ENCODE measurements at places on chromosomes 1 and 21.
A peak's percentile ranks its signal among the peaks of the same experiment; 100 is the strongest.

DNA sequence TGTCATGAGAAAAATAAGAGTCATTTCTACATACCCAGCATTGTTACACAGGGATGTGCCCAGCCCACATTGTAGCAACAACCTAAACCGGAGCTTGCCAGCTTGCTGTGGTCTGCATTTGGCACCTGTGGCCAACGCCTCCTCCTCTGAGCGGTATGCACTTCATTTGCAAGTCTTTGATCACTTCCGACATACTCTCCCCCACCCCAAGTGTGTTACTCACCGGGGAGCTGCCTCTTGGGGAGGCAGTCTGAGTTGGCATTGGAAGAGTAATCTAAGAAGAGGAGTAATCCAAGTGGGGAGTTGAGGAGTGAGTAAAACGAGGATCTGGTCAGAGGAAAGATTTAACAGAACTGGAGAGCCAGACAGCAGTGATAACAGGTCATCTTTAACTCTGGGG, 3.8 kb downstream of the BCL9 start:
- DNase-seq = peak; percentile 70

DNA sequence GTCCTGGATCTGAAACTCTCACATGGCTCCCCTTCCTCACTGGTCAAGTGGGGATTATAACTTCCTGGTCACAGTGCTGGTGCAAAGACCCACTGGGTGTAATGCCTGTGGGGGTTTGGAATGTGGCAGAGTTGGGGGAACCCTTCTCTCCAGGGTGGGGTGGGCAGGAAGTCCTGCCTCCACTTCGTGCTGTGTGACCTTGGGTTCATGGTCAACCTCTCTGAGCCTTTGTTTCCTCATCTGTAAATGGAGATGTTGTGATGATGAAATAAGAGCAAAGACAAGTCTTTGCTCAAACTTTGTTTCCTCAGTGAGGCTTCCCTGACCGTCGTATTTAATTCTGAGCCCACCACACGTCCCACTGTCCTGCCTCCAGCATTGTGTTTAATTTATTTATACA, 564.7 kb downstream of the PTPRU start:
- no peak for DNase-seq

GRCh38 chr1:186152620-186153239, 222.3 kb downstream of the TPR start:
- DNase-seq = no peak

DNA sequence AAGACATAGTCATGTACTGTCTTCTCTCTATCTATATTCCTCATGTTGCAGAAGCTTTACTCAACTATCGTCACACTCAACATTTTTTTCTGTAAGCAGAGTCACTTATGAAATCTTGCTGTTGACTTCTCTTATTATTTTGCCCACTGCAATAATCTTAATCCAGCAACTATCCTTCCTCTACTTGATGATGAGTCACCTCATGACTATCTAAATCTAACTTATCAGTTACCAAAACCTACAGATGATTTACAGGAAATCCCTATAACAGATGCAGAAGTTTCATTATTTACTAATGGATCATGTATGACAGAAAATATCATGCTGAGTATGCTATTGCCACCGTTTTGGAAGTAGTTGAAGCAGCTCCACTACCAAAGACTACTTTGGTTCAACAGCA, 378.9 kb downstream of the DUSP10 start:
- no peak for DNase-seq

DNA sequence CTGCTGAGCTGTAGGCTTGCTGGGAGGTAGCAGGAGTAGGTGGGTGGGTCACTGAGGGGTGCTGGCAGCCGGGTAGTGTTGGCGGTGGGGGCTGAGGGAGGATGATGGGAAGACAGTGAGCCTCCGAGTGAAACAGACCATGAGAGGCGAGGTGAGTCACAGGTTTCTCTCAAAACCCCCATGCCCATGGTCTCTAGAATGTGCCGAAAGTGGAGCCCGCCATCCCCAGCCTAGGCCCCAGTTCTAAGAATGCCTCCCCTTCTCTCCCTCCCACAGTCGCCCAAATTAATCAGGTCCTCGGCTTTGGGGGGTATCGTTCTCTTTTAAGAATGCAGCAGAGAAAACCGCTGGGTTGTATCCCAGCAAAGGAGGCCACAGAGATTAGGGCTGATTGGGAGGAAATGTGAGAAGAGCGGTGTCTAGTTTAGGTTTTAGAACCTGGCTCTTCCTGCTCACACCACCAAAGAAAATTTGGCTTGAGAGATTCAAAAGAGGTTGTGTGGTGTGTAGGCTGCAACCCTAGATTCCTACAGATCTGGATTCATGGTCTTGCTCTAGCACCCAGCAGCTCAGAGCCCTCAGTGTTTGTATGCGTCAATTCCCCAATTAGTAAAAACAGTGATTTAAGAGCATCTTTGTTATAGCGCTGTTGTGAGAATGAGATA, 27.7 kb upstream of the IL19 start:
- no peak for DNase-seq

DNA sequence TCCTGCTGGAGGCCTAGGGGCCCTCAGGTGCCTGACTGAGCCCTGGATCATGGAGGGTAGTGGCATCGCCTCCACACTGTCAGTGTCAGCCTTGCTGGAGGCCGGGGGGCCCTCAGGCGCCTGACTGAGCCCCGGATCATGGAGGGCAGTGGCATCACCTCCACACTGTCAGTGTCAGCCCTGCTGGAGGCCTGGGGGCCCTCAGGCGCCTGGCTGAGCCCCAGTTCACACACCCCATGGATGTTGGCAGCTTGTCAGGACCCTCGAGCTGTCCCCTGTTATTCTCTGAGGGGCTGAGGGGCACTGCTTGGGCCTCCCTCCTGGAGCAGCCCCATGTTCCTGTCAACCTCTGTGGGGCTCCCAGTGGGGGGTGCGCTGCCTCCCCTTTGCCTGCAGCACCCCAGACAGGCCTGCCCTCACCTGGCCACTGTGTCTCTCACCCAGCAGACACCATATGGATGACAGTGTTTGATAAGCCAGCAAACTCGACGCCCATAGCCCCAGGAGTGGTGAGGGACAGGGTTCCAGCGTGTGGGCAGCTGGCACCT, 197.6 kb downstream of the LIPI start:
- DNase-seq = no peak

GRCh38 chr1:218679391-218679790, 334.3 kb downstream of the TGFB2 start:
- DNase-seq = no peak

DNA sequence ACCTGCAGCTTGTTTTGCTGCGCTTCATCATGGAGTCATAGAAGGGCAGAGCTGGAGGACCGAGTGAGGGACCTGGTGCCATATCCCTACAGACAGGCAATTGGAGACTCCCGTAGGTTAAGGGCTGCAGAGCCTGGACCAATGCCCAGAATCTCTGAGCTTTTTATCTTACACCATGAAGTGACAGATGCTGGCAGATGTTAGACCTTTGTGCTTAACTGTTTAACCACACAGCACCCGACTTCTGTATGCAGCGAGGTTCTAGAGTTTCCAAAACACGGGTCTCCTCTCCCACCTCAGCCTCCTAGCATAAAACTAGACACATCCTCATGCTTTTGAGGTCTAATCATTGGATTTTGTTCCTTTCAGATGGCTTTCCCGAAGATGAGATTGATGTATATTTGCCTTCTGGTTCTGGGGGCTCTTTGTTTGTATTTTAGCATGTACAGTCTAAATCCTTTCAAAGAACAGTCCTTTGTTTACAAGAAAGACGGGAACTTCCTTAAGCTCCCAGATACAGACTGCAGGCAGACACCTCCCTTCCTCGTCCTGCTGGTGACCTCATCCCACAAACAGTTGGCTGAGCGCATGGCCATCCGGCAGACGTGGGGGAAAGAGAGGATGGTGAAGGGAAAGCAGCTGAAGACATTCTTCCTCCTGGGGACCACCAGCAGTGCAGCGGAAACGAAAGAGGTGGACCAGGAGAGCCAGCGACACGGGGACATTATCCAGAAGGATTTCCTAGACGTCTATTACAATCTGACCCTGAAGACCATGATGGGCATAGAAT, 47.6 kb downstream of the B3GALT5 start:
- no peak for DNase-seq

DNA sequence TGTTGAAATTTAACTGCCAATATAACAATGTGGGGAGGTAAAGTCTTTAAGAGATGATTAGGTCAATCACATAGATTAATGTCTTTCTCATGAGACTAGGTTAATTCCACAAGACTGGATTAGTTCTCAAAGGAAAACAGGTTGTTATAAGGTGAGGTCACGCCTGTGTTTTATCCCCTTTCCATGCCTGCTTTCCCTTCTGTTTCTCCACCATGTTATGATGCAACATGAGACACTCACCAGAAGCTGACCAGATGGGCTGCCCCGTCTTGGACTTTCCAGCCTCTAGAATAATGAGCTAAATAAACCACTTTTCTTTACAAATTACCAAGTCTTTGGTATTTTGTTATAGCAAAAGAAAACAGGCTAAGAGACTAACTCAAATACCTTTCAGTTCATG, 70.8 kb downstream of the DDAH1 start:
- no peak for DNase-seq

DNA sequence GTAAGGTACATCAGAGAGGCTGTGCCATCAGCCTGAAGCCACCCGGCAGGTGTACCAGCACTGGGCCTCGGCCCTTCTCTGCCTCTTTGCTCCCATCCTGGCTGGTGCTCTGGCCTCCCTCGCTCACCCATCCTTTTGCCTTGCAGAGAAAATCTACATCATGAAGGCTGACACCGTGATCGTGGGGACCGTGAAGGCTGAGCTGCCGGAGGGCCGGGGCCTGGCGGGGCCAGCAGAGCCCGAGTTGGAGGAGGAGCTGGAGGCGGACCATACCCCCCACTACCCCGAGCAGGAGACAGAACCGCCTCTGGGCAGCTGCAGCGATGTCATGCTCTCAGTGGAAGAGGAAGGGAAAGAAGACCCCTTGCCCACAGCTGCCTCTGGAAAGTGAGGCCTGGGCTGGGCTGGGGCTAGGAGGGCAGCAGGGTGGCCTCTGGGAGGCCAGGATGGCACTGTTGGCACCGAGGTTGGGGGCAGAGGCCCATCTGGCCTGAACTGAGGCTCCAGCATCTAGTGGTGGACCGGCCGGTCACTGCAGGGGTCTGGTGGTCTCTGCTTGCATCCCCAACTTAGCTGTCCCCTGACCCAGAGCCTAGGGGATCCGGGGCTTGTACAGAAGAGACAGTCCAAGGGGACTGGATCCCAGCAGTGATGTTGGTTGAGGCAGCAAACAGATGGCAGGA, 24.5 kb upstream of the TNFRSF1B start:
- no peak for DNase-seq

DNA sequence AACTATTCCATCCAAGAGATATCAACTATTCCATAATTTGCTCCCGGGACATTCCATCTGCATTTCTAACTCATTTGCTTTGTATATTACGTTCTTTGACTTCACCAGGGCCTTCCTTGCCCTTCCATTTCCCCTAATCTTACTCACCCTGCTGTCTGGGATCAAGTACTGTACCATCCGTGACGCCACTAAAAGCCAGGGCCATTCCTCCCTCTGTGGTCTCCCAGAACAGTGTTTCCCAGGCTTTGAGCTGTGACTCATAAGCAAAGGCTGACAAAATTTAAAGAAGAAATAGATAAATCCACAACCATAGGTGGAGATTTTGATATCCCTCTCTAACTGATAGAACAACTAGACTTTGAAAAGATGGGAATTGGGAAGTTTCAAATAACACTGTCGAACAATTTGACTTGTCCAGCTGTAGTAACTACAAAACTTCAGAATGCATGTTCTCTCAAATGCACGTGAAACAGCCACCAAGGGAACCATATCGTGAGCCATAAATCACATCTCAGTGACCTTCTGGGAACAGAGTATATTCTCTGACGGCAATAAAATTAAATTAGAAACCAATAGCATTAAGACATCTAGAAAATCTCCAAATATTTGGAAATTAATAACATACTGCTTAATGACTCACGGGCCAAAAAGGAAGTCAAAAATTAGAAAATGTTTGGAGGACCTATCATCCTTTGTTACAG, 501.0 kb downstream of the SETD4 start:
- no peak for DNase-seq

Data from stimulated activated CD4-positive, alpha-beta T cell treated with anti-CD3 and anti-CD28 coated beads, Interleukin-12 subunit alpha, Interleukin-12 subunit beta, amount 100 ng/mL, for 24 hours (primary cell).